ENCODE measurements at places on chromosomes 4 and X. TPM values are rescaled to one million over a fixed set of nuclear protein-coding genes. Genes with fewer than 3 reads are reported as not detected.

TBX22 gene
- not detected for total RNA-seq

DNA sequence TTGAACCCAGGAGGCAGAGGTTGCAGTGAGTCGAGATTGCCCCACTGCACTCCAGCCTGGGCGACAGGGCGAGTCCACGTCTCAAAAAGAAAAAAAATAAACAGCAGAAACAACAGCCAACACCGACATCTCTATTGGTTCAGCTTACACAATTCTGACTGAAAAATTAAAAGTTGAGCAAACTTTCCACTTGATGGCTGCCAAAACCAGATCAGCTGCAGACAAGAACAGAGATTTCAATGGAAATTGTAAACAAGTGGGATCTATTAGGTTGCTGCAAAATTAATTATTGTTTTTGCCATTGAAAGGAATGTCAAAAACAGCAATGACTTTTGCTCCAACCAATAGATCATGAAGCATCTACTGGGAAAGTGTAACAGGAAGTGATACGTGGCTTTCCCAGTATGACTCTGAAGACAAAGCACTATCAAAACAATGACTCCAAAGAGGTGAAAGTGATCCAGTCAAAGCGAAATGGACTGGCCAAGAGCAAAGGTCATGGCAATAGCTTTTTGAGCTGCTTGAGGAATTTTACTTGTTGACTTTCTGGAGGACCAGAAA is 26.3 kb downstream of the UPF3B start:
- peak; percentile 28 for DNase-seq

DNA sequence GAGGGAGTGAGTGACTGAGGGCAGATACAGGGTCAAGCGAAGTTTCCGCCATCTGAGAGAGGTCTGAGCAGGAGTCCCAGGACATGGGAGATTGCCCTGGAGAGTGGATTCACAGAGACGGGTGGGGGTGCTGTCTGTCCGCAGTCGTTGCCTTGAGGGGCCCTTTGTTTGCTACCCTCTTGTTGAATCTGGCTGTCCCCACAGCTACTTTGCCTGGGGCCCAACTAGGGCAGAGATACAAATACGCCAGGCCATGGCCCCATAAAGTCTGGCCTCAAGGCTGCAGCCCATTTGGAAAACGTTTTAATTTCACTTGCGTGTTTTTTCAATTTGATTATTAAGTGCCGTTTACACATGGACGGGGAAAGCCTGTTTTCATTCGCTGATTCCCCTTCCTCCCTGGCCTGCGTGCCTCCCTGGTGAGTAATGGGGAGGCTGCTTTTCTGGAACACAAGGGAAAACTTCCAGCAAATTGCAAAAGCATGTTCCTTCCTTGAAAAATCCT is 134.4 kb downstream of the SMIM20 start:
- DNase-seq, result peak; percentile 96

DNA sequence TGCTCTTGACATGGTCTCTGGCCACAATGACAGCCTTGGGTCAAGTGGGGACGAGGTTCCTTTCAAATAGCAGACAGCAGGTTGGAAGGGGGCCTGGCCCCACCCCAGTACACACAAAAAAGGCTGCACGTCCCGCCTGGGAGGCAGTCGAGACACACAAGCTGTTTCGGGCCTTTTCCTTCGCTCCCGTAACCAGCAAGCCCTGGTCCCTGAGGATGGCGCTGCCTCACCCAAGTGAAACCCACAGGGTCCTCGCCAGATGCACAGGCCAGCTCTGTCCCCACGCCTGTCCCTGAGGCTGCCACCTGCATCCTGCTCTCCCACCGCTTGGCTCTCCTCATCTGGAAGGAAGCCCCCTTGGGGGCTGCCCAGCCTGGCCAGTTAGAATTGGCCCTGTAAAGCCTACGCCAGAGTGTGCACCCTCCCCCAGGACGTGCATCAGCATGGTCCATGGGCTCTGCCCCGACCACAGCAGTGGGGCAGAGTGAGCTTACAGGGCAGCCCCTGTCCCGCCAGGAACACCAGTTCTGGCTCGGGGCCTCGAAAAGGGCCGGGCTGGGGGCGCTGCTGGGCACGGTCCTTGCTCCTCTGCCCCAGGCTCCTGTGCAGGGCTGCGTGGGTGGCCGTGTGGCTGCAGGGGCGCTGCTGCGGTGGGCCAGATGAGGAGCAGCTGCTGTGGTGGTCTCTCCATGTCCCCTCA is 2.0 kb downstream of the CPLX1 start:
- DNase-seq, result no peak

DNA sequence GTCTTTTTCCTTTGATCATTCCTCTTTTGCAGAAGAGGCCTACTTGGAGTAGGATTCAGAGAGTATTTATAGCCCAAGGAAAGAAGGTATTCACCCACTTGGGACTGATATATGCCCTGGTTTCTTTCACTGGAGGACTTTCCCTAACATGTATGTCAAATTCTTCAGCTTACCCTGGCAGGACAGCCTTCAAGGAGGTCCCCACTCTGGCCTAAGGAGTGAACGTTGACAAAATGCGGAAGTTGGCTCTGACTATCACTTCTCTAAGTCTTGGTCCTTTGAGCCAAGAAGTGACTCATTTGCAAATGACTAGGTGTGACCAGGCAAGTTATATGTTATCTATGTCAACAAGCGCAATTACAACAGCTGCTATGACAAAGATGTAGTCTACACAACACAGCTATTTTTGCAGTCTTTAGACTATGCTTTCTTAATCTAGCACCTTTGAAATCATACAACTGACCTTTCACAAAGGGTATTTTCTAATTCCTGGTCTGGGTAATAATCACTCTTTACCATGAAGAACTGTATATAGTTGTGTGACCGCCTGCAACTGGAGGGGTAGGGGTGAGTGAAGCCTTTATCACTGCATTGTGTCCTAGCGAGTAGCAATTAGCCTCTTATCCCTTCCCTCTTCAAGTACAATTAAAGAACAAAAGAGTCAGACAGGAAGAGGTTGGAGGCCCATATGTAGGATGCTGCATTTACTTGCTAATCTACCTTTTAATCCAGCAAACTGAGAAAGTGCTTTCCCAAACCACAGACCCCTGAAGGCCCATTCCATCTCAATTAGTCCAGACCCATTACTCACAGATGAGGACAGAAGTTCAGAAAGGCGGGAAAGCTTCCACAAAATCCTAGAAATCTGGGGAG is 50.1 kb downstream of the RASGEF1B start:
- peak; percentile 61 for DNase-seq
